T-cell (primary cell): ENCODE measurements at places on chromosomes 12 and 14. TPM values are rescaled to one million over a fixed set of nuclear protein-coding genes. Genes with fewer than 3 reads are reported as not detected.

The OTOGL gene
- total RNA-seq: not detected

DNA sequence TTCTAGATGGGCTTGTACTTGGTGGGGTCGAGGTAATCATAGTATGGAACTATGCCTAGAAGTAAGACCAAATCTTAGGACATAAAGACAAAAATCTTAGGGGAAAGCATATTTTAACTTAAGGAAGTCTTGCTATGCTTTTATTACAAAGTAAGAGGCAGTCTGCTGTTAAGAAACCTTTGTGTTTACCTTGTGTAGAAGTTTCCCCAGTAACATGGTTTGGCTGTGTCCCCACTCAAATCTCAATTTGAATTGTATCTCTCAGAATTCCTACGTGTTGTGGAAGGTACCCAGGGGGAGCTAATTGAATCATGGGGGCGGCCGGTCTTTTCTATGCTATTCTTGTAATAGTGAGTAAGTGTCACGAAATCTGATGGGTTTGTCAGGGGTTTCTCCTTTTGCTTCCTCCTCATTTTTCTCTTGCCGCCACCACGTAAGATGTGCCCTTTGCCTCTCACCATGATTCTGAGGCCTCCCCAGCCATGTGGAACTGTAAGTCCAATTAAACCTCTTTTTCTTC lies 162.5 kb upstream of the ABCD2 start:
- H3K36me3 ChIP-seq: no peaks in the 10 kb centered on the region
- no peaks in the 10 kb centered on the region for H3K27me3 ChIP-seq
- H3K4me1 ChIP-seq: no peaks in the 10 kb centered on the region
- no peak overlapping the region for H3K27ac ChIP-seq

GRCh38 chr14:23228812-23229211 lies 8.9 kb upstream of the RNF212B start:
- no peaks in the 10 kb centered on the region for H3K36me3 ChIP-seq
- H3K4me1 ChIP-seq: no peaks in the 10 kb centered on the region
- no peak for DNase-seq
- H3K4me3 ChIP-seq: no peak overlapping the region

DNA sequence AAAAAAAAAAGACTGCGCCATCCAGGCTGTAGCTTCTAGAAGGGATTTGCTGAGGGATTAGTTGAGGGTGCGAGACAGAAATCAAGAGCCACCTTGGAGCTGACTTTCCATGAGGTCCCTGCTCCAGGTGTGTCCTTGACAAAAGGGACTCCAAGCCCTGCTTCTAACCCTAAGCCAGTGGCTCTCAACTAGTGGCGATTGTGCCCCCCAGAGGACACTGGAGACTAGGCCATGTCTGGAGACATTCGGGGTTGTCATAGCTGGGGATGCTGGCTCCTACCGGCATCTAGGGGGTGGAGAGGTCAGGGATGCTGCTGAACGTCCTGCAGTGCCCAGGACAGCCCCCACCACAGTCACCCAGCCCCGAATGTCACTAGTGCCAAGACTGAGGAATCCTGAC lies 40.6 kb downstream of the SPRING1 start:
- H3K27ac ChIP-seq: no peak overlapping the region
- no peak overlapping the region for H3K4me3 ChIP-seq
- no peaks in the 10 kb centered on the region for H3K36me3 ChIP-seq
- H3K27me3 ChIP-seq: no peaks in the 10 kb centered on the region

GRCh38 chr12:32002848-32003493 lies 43.8 kb downstream of the RESF1 start:
- H3K27me3 ChIP-seq: no peaks in the 10 kb centered on the region
- H3K27ac ChIP-seq: no peak overlapping the region
- H3K4me3 ChIP-seq: no peak overlapping the region
- no peaks in the 10 kb centered on the region for H3K4me1 ChIP-seq
- DNase-seq: no peak
